ENCODE measurements at places on chromosomes 3 and 15.

DNA sequence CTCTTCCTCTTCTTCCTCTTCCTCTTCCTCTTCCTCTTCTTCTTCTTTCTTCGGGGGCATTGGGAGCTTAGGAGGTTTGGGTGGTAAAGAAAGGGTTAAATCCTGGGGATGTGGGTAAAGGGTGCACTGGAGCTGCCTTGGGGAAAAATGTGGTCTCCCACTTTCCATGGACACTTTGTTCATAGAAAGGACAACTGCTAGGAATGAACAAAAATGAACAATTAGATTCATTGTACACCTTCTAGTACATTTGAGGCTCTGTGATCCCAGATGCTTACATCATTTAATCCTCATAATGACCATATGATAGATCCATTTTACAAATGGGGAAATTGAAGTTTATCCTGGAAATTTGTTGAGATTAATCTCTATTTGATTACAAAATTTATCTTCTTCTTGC is 699.7 kb downstream of the TUSC7 start:
- DNase-seq = no peak

GRCh38 chr3:10706156-10706739 is 109.8 kb upstream of the SLC6A11 start:
- DNase-seq = no peak

- no peak for DNase-seq
These were observed 59.8 kb upstream of the ACKR4 start for GRCh38 chr3:132537297-132537696.

DNA sequence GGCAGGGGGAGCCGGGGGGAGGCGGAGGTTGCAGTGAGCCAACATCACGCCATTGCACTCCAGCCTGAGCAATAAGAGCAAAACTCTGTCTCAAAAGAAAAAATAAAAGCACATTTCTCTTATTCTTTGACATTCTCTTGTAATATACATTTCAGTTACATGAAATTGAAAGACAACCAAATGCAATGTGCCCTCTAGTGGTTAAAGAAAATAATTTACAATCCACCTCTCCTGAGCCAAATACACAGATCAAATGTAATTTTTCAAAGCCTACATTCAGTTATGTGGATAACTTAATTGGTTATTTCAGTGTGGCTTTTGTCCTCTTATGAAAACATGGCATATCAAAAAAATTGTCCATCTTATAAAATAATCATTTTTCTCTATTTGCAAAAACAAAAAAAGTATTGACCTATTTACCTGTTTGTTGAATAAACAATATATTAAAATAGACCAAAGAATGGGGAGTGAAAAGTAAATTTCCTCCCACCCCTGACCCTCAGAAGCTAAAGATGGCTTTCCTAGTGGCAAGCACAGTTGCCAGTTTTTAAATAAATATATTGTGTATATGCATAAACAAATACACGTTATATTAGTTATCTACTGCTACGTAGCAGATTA is 14.2 kb upstream of the U2SURP start:
- no peak for DNase-seq

DNA sequence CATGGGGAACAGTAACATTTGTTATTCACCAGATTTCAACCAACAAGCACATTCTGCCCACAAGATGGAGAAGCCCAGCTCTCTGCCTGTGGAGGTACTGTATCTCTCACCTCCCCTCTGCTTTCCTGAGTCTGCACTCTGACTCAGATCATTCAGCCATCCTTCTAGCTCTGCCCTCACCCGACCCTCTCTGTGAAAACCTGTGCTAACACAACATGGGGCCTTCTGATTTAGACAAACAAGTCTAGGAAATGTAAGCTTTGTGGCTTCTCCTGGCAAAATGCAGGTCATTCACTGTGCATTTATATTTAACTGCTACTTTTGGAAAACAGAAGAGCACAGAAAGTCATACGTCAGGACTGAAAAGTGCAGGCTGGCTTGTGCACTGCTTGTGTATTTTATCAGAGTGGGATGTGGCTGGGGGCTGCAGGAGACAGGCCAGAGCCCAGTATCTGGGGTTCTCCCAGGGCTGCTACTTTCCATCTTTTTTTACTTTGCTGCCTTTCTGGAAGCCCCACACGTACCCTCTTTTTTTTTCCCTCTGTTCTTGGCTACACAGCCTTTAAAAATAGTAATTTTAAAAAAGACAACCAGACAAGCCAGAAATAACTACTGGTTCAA is 50.8 kb downstream of the SUSD5 start:
- DNase-seq = no peak

- DNase-seq = peak; percentile 97
These were observed 19.8 kb upstream of the NUDT16 start for GRCh38 chr3:131361464-131362421.

DNA sequence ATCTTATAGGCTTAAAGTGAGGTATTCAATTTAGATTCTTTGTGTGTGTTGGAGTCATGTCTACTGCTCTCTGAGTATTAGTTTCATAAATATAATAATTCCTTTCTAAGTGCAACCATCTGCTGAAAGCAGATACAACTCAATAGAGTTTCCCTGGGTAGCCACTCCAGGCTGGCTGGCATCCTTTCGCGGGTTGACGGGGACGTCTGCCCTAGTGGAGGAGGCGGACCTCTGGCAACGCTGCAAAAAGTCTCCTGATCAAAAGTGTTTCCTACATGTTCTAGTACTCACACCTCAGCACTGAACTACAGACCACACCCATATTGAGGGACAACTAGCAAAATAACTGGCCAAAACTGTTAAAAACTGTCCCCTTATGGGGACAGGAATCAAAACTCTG is 2.5 kb downstream of the MOBP start:
- DNase-seq = no peak

DNA sequence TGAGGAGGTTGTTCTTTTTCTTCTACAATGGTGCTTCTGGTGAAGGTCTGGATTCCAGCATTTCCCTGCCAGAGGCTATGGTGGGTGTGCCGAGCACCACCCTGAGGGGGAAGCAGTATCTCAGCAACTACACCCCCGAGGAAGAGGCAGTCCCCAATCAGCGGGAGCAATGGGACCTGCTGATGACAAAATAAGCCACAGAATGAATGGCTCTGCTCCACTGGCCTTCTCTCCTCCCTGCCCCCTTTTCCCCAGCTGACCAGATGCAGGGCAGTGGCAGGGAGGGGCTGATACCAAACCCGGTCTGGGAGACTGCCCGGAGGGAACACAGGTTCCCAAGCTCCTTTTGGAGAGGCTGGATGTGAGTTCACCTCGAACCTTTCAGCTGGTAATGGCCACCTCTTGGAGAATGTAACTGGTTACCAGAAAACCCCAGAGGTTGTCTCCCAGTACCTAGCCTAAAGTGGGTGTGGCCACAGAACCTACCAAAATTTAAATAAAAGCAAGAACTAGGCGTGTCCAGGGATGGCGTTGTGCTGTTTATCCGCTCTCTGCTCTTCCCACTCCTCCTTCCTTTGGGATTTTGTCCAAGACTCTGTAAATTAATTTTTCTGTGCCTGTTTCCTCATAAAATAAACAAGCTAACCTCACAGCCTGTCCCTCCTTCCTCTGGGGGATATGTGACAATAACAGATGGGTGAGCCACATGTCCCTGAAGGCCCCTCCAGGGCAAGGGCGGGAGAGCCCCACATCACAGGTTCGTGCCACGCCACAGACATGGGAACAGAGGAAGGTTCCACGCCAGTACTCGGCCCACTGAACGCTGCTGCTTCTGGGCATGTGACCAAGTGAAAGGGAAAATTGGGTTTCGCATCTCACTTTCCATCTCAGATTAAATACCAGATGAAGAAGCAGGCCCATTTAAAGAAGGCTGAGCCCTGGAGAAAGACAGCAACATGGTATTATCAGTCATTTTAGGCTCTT is 35.1 kb upstream of the SPTBN5 start:
- peak; percentile 52 for DNase-seq

DNA sequence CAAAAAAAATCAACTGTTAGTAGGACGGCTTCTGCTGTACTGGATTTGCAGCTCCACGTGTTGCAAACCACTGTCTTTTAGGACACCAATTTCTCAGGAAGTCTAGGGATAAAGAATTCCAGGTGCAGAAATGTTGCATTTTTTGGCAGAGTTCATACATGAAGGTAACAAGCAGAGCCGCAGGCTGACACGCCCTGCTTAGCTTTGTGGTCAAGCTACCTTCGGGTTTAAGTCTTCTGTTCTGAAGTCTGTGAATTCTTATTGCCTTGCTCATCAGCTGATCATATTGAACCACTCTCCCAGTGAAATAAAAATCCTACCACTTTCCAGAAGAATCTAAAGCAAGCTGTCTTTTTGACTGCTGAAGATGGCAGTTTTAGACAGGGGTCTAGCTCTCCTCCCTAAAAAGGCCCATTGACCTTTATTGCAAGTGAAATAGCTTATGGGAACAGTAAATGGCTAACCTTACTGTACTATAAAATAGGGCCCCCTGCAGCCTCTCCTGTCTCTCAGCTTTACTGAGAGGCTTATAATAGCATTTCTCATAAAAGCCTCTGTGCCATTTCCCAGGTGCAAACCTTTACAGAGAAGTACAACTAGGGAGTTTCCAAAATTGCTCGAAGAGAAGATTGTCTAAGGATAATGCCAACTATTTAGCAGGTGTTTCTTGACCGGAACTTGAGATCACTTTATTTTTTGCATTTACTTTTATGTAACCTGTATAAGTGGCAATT is 262.2 kb upstream of the IL12A start:
- no peak for DNase-seq

DNA sequence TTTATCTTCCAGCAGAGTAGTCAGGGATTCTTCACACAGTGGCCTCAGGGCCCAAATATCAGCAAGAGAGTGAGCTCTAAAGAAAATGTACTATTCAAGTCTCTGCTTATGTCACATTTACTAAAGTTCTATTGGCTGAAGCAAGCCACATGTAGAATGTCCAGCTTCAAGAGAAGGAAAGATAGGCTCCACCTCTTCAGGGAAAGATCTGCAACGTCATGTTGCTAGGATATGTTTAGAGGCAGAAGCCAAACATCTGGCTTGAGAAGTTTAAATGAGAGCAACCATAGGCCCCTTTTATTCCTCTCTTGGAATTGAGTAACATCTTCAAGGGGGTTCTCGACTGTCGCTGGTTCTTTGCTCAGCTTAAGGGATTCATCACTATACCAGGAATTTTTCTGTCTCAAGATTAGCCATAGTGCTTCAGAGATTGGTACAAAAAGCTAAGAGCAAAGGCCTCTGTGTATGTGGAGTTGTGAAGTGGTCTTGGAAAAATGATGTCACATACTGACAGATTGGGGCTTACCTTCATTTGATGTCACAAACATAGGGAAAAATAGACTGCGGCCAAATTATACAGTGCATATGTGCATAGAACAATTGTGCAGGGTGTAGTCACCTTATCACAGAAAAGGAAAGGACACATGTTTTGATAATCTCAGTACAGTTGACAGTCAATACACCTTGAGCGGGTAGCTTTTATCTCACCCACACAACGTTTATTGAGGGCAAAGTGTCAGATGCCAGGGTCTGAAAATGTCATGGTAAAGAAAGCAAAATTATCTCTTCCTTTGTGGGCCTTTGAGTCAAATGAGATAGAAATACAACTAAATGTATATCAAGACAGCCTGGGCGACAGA is 11.3 kb upstream of the THRB start:
- DNase-seq = no peak

- DNase-seq = no peak
These were observed 26.8 kb downstream of the CCRL2 start for GRCh38 chr3:46433841-46434240.

DNA sequence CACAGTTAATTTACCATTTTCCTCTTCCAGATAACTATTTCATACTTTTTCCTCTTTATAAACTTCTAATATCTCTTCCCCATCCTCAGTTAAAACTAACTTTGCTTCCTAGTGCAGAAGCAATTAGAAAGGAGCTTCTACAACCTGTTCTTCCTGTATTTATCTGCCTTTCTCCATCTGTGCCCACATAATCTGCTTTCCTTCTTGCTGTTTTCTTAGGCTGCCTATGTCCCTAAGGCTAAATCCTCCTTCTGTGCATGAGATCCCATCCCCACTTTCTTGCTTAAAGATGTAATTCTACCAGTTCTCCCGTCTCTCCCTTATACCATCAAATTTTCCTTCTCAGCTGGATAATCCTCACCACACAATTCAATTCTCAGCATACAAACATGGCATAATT is 28.3 kb upstream of the HGD start:
- no peak for DNase-seq

- DNase-seq = no peak
These were observed 21.9 kb downstream of the IL12A start for GRCh38 chr3:160010578-160010977.

DNA sequence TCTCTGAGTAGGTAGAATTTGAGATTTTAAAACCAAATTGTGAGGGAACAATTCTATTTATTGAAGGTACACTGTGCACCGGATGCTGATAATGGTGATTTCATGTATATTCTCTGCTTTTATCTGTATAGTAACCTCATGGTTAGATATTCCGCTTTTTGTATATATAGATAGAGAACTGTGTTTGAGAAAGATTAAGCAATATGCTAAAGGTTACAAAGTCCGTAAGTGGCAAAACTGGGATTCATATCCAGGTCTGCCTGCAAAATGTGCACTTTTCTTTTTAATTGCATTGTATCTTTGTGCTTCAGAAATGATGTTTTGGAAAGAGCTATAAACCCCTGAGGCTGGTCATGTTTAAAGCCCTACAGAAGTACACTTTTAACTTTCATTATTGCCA is 635.4 kb upstream of the NECTIN3 start:
- no peak for DNase-seq

GRCh38 chr15:63274427-63274826 is 3.0 kb upstream of the APH1B start:
- DNase-seq = peak; percentile 41

DNA sequence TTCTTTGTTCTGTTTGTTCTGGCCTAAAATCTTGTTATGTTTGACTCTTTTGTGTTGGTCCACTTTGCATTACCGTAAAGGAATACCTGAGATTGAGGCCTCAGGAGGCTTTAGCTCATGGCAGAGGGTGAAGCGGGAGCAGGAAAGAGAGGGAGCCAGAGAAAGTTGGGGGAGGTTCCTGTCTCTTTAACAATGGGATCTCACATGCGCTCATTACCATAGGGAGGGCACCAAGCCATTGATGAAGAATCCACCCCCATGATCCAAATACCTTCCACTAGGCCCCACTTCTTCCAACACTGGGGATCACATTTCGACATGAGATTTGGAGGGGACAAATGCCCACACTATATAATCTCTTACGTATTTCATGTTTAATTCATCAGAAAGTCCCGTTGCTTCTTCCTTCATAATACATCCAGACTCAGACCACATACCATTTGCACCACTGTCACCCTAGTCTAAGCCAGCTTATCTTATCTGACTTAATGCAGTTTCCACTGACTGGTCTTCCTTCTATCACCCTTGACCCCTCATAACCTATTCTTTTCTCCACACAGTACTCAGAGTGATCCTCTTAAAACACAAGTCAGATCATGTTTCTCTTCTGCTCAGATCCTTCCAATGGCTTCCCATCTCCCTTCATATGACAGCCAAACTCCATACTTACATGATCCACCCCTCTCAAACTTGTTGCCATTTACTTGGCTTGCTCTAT is 13.5 kb downstream of the KBTBD8 start:
- DNase-seq = no peak
